Cerebellum (tissue), 4 donors: ENCODE measurements at places on chromosomes 13 and 19. TPM values are rescaled to one million over a fixed set of nuclear protein-coding genes. Genes with fewer than 3 reads are reported as not detected.

DNA sequence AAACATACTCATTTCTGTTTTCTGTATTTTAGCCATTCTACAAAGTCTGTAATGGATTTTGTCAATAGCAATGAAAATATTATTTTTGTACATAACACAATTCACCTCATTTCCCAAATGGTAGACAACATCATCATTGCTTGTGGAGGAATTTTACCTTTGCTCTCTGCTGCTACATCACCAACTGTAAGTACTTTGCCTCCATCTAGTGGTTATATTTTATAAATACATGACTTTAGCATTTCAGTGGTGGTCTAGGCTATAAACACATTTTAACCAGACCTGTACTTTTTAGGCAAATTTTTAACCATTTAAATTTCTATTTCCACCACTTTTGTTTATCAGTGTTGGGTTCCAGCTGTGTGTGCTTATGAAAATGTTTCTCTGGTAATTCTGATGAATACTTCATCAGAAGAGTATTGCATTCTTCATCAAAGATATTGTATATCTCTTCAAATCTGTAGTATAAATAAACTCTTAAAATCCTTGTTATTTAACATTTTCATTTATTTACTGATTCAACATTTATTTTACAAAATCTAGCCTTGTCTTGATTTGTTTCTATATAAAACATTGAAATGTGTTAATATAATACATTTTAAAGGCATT is 222.4 kb downstream of the NBEA start:
- peak; percentile 64 for DNase-seq

- no peak for DNase-seq
Measured at GRCh38 chr19:29446361-29446760, 79.4 kb upstream of the VSTM2B start.

Gene CASP14
- total RNA-seq = not detected

Gene ADGRE3
- total RNA-seq = not detected

DNA sequence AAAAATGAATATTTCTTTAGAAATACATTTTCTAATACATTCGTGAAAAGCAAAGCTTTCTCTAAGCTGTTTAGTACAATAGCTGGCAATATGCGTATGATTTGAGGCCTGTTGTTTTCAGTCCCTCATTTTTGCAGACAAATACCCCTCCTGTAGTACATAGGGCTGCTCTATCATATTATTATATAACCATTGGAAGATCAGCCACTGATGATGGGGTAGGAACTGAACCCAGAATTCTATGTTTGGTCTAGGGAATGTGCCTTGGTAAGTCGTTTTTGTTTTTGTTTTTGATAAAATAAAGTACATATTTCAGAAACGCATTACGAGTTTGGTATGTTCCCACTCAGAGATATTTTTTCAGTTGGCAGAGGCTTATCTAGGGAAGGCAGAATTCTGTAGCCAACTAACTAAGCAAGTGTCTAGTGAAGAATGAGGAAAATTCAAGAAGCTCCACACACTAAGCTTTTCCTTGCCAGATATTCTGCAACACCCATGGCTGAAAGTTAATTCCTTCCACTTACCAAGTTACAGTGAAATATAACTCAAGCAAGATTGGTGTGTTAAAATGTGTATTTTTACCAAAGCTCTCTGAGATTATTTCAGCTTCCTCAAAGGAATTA is 656.9 kb upstream of the MIR17HG start:
- no peak for DNase-seq

Gene PODNL1
- 0.45 TPM for total RNA-seq

Gene APLP1
- 97.6 TPM for total RNA-seq

DNA sequence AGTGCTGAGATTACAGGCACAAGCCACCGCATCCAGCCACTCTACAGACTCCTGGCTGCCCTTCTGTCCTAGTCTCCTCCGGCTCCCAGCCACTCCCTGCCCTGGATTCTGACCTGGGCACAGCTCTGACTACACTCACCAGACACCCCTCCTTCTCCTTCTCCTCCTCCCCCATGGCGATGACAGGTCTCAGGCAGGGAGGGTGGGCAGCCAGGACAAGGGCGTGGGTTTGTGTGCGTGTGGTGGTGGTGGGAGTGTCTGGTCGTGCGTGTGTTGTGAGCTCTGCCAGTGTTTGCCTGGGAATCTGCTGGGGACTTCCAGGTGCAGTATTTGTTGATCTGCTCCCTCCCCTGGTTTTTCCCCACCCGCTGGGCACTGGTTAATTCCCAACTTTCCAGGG is 3.0 kb upstream of the NCCRP1 start:
- DNase-seq = no peak

GRCh38 chr19:14459703-14460102 is 15.5 kb downstream of the PTGER1 start:
- DNase-seq = no peak

GRCh38 chr13:21949818-21950429 is 279.1 kb downstream of the FGF9 start:
- no peak for DNase-seq

Gene HIPK4
- 0.18 TPM for total RNA-seq

Gene FPR3
- total RNA-seq = 0.09 TPM

Gene FAM216B
- total RNA-seq = 2.9 TPM

GRCh38 chr19:11887234-11887610 is 360 bp upstream of the ZNF69 start:
- no peak for DNase-seq

DNA sequence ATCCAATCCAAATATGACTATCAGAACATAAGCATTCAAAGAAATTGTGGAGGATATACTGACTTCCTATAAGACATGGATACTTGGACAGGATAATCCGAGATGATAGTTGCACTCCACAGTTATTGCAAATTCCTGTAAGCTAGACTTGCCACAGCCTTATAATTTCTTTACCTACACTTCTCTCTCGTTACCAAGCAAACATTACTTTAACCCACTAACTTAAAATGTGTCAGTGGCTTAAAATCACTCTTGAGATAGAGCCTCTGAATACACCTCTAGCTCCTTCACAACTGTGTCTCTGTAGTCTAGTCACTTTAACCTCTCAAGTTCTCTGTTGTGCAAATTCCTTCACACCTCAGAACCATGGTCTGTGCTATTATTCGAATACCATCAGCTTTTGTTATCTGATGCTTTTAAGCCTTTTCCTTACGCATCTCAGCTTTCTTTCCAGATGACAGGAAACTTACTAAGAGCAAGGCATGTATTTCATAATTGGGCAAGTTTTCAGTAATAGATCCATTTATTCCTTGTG is 474.9 kb upstream of the MIR17HG start:
- DNase-seq = no peak

GRCh38 chr19:7787602-7788177 is 24.6 kb downstream of the CLEC4M start:
- DNase-seq = no peak

GRCh38 chr19:50333235-50333736 is 4.1 kb upstream of the KCNC3 start:
- peak; percentile 95 for DNase-seq

DNA sequence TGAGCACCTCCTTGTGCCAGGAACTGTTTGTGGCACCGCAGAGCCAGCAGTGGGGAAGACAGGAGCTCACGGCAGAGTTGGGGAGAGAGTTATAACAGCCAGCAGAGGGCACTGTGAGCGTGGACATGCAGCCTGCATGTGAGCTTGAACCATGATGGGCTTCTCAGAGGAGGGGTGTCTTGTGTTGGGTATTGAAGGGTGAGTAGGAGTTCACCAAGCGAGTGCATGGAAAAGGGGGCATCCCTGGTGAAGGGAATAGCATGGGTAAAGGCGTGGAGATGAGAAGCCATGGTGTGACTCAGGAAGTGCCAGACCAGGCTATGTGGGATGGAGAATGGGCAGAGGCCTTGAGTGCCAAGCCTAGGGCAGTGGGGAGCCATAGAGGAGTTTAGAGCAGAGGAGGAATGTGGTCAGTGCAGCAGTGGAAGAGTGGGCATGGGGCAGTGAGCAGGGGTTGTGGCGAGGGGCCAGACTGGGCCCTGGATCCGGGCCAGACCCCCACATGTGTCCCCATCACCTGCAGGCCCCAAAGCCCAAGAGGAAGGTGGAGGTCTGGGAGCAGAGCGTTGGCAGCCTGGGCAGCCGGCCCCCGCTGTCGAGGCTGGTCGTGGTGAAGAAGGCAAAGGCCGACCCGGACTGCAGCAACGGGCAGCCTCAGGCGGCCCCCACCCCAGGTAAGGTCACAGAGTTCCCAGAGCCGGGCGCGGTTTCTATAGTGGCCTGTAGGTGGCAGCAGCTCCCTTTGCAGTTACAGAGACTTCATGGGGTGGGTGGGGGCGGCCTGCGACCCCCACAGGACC is 11.8 kb upstream of the SHD start:
- peak; percentile 60 for DNase-seq

- DNase-seq = no peak
Measured at GRCh38 chr13:112435973-112436372, 59.8 kb downstream of the SPACA7 start.

DNA sequence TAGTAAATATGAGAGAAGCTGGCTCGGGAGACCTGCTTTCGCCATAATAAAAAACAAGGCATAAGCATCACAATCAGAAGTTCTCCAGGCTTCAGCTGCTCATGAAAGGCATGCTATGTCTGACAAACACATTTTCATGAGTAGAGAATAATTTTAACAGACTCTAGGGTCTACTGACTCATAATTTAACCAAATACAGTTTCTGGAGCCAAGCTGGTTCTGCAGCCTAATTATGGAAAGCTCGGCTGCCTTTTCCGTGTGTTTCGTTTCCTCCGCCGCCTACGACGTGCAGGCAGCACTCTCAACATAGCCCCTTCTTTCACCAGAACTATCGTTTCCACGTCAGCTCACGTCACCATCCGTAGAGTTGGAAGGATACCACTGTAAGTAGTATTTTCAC is 5.7 kb downstream of the MCF2L start:
- DNase-seq = no peak

- DNase-seq = no peak
Measured at GRCh38 chr19:45515081-45515624, 7.9 kb downstream of the VASP start.

Gene DCT
- 1.5 TPM for total RNA-seq

DNA sequence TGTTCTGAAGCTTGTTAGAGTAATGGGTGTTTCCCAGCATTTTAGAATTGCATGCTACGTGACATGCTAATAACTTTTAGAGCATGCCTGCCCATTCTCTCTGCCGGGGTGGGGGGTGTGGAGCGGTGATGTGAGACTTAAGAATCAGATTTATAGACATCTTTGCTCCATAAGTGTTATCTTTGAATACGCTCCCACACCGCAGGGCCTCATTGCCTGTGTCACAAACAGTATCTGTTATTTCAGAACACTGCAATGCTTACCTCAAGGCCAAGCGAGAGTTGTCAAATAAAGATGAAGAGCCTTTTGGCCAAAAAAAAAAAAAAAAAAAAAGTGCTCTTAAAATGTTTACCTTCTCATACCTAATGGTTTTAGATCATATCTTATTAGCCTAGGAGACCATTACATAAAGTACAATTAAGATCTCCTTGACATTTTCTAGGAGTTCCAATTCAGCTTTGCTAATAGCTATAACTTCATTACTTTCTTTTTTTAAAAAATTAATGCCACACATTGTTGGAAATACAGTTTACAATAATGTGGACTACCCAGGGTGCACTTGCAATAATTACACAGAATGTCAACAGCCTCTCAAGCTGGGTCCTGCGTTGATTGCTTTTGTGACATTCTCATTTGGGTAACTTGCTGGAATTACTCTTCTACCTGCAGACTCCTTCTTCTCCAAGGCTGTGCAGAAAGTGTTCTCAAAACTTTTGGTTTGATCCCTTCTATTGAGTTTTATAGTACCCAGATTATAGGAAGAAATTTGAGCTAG is 525.3 kb downstream of the KLF12 start:
- no peak for DNase-seq

Gene KIR2DL3
- total RNA-seq = not detected

DNA sequence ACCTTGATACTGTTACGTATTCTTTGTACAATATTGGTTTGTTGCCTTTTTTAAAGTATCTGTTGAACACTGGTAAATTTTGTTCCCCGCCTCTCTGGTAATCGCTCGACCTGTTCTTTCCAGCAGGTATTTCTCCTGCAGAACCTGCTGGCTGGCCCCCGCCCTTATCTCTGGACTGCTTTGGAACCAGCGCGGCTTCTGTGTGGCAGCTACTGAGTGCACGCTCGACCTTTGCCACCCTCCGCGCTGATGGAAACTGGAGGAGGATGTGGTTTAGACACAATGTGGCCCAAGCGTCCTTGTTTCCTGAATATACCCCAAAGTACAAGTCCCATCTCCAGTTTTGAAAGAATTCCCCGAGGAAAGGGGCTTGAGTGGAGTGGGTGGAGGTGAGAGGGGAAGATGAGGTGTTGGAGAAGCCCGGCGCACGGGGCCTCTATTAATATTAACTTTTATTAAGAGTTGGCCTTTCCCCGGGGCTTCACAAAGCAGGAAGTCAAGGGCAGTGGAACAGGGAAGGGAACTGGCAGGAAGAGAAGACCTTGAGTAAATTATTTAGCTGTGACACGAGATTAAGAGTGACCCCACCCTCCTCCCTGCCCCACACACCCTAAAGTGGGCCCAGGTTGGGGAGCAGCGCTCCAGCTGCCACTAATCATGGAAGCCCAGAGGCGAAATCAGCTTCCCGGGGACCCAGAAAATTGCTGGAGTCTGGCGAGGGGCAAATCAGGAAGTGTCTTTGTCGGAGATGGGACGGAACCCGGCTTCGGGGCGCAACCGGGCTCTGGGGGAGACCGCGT is 16.0 kb downstream of the CDX2 start:
- no peak for DNase-seq

DNA sequence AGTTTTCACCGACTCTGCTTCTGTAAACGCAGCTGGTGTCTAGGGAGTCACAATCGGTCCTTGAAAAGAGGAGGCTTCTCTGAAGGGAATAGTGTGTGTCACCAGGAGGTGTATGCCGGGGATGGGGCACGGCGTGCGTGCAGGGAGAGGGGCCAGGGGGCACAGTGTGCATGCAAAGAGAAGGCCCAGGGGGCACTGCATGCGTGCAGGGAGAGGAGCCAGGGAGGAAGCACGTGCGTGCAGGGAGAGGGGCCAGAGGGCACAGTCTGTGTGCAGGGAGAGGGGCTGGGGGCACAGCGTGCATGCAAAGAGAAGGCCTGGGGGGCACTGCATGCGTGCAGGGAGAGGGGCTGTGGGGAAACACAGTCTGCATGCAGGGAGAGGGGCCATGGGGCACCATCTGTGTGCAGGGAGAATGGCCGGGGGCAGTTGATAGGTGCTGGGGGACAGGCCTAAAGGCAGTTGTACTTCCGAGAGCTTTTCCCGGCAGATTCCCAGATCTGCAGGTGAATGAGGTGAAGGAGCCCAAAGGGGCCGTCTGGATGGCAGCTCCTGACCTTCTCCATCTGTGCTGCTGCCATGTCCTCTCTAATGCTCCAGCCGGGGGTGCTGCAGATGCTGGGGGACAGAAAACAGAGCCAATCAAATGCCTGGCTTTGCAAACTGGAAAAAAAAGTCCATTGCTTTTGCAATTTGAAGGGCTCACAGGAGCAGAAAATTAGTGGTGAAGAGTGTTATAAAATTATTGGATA is 36.4 kb downstream of the ATP11A start:
- DNase-seq = no peak
